Nephron progenitor cell (in vitro differentiated cells): ENCODE measurements at places on chromosomes 2 and 18.

DNA sequence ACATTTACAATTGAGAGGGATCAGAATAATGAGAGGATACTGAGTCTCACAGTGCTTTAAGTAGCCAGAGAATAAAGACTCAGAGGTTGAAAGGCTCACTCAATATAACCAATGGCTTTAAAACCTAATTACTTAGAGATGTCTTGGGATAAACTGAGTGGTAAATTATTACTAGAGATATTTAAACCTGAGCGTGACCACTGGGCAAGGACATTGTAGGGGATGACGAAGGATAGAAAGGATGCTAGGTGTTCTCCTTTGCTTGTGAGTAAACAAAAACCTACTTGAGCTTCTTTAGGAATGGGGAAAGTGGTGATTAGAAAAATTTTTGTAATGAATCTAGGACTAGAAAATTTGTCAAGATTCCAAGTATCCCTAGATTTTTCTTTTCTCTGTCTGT lies 12.0 kb upstream of the SLC38A11 start:
- no peak for DNase-seq

GRCh38 chr2:232018181-232018580 lies 56.7 kb downstream of the DIS3L2 start:
- DNase-seq = no peak

- no peak for DNase-seq
Observed at GRCh38 chr2:102279391-102279735, 32.0 kb upstream of the IL1RL1 start.

DNA sequence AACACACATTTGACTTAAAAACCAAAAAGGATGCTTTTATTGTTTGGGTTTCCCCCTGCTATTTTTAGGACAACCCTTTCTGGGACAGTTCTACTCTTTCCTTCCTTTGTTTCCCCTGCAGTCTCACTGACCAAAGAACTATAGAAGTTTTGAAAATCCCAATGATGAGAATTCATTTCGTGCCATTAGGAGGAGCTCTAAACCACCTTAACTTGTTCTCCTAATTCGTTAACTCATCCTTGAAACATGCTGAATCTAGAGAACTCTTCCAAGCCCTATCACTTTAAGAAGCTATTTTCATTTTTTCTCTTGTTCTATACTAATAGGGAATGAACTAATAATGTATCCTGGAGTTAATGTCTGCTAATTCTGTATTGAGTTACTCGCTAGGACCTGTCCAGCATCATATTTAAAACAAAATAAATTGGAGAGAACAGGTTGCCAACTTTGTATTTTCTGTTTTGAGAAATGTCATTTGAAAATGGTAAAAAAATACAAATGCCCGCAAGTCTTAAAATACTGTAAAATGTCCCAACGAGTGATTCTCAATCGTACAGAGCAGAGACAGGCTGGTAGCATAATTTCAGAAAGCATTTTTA lies 62.9 kb downstream of the AFTPH start:
- DNase-seq = no peak

DNA sequence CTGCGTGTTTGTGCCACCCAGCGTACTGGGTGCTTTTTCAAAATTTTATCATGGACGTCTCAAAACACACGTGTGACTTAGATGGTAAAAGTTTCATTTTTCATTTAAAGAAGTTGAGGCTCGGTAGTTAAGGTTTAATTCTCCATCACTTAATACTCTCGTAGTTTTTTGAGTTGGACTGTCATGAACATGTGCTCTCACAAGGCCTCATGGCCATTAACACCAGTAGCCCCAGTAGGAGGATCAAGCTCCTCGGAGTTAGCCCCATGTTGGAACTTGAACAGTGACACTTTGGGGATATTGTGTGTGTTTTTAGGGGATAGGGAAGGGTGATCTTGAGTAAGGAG lies 15.3 kb downstream of the NMUR1 start:
- DNase-seq = no peak

DNA sequence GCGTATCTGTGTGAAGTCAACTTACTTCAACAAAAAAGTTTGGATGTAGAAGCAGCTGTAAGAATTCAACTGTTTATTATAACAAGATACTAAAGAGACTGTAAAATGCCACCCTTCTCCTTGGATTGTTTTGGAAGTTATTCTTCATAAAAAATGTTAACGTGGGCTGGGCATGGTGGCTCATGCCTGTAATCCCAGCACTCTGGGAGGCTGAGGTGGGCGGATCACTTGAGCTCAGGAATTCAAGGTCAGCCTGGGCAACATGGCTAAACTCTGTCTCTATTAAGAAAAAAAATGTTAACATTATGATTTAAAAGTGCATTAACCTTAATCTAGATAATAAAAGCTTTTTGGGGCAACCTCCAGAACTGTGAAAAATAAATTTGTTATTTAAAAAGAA lies 7.7 kb downstream of the CIAO1 start:
- DNase-seq = no peak

DNA sequence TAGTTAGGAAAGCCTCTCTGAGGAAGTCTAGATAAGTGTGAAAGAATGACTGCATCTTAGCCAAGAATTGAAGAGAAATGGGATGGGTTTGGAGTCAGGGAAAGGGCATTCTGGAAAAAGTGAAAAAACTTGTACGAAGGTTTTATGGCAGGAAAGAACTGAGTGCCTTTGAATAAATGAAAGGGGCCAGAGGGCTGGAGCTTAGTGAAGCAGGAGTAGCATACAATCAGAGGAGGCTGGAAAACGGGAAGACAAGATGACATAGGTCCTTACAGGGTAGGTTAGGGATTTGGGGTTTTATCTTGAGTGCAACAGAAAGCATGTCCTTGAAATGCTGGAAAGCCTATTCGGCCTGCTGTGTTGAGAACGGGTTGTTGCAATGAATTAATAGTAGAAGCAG lies 152.6 kb upstream of the RND3 start:
- no peak for DNase-seq

DNA sequence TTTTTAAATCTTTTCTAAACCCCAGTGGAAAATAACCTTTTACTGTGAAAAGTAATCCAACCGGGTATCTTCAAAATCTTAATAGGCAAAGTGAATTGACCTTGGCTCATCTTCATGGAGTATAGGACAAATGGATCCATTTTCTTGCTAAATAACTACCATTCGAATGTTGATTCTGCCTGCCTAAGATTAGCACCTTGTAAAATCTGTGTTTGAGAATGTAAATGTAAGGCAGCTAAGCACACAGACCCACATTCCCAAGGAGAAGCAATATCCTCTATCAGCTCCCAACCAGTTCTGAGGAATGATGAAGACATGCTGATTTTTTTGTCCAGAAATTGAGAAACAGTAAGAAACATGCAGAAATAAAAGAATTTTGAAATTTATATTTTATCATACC lies 509.8 kb upstream of the SMIM21 start:
- DNase-seq = no peak

DNA sequence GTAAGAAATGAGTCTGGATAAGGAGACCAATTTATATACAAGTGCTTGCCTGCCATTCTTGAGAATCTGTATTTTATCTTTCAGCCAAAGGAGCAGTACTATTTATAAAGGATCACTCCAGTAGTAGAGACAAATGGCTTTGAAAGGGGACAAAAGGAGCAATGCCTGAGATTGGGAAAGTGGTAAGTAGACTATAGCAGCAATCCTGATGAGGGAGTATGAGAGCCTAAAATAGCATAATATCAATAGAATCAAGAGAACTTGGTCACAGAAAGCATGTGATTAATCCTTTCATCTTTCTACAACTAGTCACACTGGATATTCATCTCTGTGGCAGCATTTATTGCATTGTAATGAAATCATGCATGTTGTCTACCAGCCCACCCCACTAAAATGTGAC lies 20.2 kb downstream of the NRXN1 start:
- no peak for DNase-seq

DNA sequence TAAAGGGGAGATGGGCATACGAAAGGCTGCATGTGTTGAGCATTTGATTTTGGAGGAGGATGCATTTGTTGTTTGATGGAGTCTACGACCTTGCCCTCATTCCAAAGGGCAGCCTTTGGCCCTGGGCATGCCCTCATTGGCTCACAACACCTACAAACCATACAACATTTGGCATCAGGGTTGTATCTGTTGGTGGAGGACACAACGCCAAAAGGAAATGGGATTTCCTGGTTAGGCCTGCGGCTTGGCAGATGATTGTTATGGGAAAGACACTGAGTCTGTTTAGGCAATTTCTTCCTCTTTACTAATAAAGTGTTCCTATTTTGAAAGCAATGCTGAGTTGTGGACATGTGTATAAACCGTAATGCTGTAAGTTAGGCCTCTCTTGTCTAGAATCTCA lies 246.9 kb downstream of the LDLRAD4 start:
- DNase-seq = no peak
